ENCODE measurements at places on chromosomes 4 and X.

DNA sequence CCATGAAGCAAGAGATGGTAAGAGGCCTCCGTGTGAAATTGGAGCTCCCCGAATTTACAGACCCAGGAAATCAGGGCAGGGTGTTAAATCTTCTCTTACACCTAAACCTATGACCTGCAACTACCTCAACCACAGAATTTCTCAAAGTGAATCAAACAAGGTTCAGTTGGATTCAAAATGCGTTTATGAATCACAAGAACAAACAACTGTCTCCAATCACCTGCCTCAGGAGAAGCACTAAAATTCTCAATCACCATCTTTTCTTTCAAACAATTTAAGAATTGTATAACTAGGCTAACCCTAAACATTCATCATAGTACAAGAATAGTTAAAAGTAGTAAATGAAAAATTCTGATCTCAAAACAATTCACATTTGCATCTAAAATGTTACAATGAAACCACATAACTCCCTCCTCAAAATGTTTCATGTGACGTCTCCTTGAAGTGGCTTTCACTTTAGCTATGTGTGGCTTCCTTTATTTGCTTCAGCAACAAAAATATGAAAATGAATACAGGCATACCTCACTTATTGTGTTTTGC, 19.2 kb downstream of the PPP3CA start:
- peak; percentile 25 for DNase-seq

DNA sequence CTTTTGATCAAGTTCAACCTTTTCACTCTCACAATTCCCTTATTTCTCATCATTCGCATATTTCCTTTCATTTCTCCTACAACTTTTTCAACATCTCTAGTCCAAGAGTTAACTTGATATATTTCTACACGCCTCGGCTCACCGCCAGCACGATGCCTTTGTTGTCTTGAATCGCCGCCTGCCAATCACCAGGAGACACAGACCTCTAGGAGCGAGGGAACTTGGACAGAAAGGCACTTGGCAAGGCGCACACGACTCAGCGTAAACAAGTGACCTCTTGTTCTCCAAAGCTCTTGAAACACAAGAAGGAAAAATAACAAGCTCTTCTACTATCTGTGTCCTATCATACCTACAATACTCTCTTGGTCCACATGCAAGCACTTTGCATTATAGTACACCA, 27.1 kb upstream of the RBMX start:
- DNase-seq = no peak

DNA sequence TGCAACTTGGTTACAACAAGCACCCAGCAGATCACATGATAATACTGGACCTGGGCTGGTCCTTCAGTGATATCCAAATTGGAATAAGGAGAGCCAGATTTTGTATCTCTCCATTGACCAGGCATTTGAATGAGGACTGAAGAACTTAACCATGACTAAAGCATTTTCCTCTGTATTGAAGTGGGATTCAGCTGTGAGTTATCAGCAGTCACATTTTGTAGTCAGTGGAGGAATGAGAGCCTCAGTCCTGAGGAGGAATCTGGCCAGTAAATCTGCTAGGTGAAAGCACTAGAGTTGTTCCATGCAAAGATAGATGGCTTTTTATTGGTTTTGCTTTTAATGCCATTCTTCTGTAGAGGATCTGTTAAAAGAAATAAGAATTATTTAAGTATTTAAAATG, 1506.0 kb downstream of the PCDH7 start:
- no peak for DNase-seq

GRCh38 chr4:102553982-102554381, 52.8 kb downstream of the NFKB1 start:
- DNase-seq = no peak

- DNase-seq = no peak
Observed at GRCh38 chr4:67234296-67234695, 311.0 kb downstream of the CENPC start.

DNA sequence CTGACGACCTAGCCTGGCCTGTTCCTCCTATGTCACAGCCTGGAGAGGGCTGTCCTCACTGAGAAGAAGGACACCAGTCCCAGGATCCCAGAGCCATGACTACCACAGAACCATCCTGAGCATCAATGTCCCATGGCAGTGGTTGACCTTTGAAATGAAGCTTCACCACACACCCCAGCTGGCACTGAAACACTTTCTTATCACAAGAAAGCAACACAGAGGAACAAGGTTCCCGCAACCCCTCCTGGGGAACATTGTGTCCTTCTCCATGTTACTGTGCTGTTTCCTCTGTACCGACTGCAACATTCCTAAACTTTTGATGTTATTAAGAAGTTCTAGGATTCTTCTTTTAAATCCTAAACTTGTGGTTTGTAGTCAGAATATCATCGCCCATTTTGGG, 21.2 kb upstream of the FAM156A start:
- no peak for DNase-seq

GRCh38 chrX:10399043-10399741, 221.2 kb downstream of the MID1 start:
- no peak for DNase-seq

DNA sequence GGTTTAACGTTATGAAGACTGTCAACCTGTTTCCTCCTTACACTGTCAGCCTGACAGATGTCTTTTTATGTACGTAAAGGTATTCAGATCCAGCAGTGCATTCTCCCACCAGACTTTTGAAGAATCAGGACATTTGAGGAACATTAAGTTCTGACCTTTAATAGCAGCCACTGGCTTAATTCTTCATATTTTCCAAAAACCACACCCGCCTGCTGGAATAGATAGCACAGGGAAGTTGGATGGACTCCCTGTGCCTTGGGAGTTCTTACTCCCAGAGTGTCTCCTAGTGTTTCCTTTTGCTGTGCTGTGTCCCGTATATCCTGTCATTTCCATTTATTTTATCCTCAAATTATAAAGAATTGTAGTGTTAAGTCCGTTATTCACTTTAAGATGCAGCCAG, 94.5 kb downstream of the AFF1 start:
- no peak for DNase-seq

GRCh38 chr4:133775881-133776280, 425.7 kb downstream of the PABPC4L start:
- no peak for DNase-seq

DNA sequence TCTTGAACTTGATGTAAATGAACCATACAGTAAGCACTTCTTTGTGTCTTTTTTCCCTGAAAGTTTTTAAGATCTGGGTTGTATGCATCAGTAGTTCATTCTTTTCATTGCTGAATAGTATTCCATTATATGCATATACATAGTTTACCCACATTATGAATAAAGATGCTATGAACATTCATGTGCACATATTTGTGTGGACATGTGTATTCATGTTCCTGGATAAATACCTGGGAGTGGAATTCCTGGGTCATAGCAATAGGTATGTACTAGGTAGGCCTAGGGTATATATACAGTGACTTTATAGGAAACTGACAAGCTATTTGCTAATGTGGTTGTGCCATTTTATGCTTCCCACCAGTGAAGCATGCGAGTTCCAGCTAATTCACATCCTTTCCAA, 215.9 kb downstream of the NR3C2 start:
- DNase-seq = no peak

GRCh38 chr4:177367336-177367735, 57.7 kb downstream of the NEIL3 start:
- DNase-seq = no peak

DNA sequence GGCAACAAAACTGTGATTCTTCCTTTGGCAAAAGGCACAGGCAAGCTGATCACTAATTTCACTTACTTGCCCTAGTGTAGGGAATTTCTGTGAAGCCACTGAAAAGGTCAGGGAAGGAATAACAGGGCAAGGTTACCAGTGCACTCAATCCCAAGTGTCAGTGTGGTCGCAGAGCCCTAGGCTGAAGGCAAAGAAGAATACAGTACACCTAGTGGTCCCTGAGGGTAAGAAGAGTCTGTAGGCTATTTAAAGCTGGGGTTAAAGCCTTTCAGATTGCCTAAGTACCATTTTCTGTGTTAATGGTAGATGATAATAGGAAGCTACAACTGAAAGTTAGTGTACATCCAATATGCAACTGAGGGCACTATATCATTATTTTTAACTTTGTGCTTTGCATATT, 173.6 kb upstream of the NRK start:
- DNase-seq = no peak

DNA sequence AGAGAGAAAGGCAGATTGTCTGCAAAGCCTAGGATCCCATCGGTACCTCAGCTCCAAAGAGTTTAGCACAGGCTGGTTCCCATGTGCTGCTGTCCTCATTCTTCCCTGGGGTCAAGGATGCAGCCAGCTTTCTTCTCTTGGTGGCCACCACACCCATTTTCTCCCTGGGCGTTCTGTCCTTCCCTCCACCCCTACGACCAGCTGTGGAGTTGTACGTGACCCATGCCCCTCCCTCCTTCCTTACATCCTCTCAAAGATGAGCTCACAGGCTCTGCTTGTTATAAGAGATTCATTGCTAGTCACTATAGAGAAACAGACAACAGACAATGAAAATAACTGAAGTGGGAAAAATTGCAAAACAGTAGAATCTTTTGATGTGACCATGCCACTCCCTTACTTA, 74.0 kb upstream of the KLF3 start:
- no peak for DNase-seq

GRCh38 chrX:8462488-8462887, 2.1 kb upstream of the VCX3B start:
- DNase-seq = no peak

- peak; percentile 52 for DNase-seq
Observed at GRCh38 chrX:136879001-136879687, 1.4 kb downstream of the RBMX start.

DNA sequence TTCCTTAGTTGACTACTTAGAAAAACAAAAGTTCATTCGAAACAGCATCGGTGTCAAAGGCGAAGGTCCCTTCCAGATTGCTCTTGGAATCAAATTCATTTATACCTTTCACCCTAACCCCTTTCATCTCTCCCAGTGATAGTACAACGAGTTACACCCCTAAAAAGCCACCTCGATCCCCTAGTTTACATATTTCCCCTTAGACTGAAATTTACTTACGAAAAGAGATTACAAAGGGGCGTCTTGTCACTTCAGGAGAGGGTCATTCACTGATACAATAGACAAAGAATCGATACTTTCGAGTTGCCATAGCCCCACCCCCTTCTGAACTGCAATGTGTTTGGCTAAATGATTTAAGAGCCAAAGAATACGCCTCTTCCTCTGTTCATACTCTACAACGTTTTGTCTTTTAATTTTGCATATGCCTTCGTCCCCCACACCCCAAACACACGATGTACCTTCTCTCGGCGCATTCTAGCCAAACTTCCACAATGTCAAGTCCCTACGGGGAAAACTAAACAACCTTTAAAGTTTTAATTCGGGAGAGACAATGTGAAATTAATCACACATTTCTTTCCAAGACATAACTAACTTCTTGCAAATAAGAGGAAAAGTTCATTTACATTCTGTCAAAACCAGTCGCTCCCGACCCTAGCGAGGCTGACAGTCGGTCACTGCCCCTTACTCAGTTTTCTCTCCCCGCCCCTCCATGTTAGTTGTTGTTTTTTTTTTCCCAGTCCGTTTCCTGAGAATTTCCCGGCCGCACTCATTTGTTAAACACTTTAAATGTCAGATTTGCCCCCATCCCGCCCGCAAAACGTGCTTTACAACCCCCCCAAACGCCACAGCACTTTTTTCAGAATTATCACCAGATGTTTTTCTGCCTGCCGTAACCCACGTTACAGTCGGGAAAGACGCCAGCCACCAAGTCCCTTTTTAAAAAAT, 88.6 kb downstream of the HPRT1 start:
- DNase-seq = no peak

GRCh38 chrX:118621081-118621759, 106.2 kb upstream of the IL13RA1 start:
- peak; percentile 18 for DNase-seq

GRCh38 chrX:8760021-8760420, 28.1 kb upstream of the ANOS1 start:
- DNase-seq = no peak

- DNase-seq = no peak
Observed at GRCh38 chr4:16106956-16107355, 23.1 kb upstream of the PROM1 start.

- DNase-seq = no peak
Observed at GRCh38 chrX:64192040-64192439, 13.5 kb downstream of the AMER1 start.

DNA sequence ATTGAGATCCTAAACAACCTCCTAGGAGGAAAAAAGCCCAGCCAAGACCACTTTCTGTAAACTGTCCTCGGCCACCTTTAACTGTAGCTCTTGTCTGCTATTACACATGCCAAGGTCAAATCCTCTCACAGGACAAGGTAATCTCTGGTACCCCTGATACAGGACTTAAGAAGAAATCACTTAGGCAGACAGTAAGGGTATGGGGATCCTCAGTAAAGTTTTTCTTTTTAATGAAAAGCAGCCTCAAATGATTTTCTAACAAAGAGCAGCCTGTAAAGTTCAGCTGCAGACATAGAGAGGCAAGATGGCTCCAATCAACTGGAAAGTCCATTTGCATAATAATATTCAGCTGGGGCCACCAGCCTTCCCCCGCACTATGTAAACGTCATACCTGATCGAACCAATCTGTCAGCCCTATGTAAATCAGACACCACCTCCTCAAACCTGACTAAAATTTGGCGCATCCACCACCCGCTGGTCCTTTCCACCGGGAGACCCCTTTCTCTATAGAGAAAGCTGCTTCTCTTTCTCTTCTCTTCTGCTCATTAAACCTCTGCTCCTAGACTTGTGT, 14.6 kb upstream of the MPP1 start:
- no peak for DNase-seq

DNA sequence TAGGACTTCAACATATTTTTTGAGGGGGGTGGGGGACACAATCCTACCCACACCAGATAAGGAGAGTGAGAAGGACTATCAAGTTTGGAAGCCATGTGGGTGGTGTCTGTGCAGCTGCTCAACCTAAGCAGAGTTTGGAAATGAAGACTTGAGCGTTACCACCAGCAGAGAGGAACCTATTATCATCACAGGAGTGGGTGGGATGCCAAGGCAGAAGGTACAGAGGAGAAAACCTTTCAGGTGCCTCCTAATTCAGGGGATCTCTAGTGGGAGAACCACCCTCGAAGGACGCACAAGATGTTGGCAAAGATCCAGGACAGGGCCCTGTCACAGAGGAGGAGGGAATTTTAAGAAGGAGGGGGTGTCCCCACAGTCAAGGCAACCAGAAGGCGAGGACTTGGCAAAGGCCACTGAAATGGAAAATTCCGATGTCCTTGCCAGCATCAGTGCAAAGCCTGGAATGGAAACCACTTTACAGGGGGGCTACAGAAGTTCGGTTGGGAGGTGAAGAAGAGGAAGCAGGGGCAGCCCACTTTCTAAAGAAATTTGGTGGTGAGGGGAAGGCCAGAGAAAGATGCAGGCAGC, 8.4 kb upstream of the GPM6B start:
- no peak for DNase-seq

- no peak for DNase-seq
Observed at GRCh38 chr4:115310641-115311040, 197.2 kb upstream of the NDST4 start.

GRCh38 chr4:53732661-53733060, 141.4 kb upstream of the LNX1 start:
- no peak for DNase-seq

DNA sequence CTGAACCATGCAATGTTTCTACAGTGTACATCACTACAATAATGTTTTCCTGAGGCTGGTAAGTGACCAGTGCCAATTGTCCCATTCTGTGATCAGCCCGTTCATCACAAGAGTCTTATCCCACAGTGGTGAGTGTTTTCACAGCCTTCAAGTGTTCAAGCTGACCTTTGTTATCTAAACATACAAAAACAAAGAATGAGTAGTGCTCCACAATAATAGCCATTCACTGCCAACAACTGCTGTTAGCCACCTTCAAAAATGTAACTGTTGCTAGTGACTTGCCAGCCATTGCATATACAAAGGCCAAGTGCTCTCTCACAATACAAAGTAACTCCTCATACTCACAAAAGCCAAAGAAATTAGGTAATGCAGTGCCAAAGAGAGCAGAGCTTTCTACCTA, 1084.1 kb downstream of the FAM133A start:
- DNase-seq = no peak
